ENCODE measurements at places on chromosomes 16 and 17.

DNA sequence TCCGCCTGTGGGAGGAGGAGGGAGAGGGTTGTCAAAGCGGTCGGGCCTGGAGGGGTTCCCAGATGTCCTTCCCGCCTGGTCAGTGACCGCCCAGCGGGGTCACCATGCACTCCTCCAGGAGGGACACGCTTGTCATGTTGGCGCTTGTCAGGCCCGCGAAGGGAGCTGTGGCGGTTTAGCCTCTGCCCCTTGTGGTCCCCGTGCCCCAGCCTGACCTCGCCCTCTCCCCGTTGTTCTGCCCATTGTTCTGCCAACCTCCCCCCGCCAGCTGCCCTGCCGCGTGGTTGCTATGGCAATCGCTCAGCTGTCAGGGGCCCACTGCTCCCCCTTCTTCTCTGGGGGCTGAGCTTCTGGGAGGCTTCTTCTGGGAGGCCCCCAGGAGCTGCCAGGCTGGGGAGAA is 146.4 kb upstream of the CIBAR2 start:
- DNase-seq: no peak

- no peak for DNase-seq
Observed at GRCh38 chr17:78342449-78343186, 17.3 kb downstream of the SOCS3 start.

DNA sequence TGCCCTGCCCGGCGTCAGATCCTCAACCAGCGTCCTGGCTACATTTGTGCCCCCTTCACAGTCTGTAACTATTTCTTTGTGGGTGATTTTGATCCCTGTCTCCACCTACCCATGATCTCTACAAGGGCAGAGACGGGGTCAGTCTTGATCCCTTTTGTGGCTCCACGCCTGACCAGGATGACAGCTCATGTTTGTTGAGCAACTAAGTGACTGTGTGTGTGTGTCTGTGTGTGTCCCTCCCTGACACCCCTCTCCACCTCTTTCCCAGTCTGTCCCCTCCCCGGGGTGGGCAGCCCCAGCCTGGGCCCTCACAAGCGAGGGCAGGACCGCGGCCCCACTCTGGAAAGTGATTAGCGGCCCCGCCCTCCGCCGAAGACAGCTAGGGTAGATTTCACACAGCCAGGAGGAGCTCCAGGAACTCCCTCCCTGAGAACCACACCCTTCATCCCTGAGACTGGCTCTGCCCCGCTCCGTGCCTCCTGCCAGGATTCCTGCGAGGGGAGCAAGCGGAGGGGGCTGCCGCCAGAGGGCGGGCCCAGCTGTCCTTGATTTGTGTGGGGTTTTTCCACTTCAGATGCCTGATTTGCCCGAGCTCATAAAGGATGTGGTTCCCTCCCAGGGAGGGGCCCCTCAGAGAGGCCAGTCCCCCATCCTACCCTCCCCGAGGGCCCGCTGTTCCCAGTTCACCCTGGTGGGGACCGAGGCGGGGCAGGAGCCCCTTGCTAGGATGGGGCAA is 5.3 kb upstream of the HS3ST6 start:
- DNase-seq: no peak

- DNase-seq: peak; percentile 42
Observed at GRCh38 chr17:74730491-74731346, 6.3 kb upstream of the RAB37 start.

GRCh38 chr16:73171380-73171779 is 123.5 kb upstream of the ZFHX3 start:
- no peak for DNase-seq

DNA sequence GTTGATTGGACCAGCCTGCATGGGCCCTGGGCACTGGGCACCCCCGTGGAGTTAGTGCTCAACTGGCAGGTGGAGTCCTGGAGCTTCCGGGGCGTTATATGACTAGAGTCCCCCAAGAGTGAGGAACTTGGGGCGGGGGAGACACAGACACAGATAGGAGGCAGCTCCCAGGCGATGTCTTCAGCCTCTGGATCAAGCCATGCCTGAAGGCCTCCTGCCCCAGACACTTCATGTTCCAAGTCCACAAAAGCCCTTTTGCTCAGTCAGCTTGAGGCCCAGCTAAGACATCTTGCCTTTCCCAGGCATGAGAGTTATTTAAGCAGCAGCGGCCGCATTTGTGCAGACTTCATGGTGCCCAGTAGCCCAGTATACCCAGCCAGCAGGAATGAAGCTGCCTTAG is 136.6 kb upstream of the CIBAR2 start:
- DNase-seq: no peak

DNA sequence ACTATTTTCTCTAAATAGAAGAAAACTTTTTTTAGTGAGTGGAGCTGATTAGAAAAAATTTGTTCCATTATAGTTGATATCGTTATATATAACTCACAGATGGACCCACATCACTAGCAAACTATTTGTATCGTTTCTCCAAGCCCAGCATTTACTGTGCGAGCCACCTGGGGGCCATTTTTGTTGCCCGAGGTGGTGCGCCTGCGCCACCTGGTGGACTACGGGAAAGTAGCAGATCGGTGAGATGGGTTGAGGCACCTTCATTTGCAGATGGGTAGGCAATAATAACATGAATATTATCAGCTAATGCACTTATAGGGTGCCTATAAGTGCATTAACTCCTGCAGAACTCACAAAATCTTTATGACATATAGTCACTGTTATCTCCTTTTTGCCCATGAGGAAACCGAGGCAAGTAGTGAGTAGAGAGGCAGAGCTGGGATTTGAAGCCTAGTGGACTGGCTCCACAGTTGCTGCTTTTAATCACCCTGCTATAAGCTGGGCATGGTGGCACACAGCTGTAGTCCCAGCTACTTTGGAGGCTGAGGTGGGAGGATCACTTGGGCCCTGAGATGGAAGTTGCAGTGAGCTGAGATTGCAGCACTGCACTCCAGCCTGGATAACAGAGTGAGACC is 23.2 kb upstream of the NTN1 start:
- DNase-seq: peak; percentile 52

DNA sequence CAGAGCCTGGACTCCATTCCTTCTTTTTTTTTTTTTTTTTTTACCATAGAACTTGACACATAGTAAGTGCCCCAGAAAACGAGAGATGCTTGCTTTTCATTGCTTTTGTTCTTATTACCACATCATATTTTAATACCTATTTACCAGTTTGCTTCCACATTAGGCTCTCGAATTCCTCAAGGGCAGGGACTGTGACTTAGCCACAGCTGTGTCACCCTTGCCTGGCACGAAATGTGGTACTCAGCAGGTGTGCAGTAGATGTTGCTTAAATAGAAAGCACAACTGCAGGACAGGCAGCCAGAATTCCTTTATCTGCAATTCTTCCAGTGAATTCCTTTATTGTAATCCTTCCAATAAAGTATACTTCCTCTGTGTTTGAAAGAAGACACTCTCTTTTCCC is 393.0 kb downstream of the HAPSTR1 start:
- no peak for DNase-seq

- DNase-seq: no peak
Observed at GRCh38 chr16:54447576-54448440, 161.2 kb upstream of the IRX3 start.

DNA sequence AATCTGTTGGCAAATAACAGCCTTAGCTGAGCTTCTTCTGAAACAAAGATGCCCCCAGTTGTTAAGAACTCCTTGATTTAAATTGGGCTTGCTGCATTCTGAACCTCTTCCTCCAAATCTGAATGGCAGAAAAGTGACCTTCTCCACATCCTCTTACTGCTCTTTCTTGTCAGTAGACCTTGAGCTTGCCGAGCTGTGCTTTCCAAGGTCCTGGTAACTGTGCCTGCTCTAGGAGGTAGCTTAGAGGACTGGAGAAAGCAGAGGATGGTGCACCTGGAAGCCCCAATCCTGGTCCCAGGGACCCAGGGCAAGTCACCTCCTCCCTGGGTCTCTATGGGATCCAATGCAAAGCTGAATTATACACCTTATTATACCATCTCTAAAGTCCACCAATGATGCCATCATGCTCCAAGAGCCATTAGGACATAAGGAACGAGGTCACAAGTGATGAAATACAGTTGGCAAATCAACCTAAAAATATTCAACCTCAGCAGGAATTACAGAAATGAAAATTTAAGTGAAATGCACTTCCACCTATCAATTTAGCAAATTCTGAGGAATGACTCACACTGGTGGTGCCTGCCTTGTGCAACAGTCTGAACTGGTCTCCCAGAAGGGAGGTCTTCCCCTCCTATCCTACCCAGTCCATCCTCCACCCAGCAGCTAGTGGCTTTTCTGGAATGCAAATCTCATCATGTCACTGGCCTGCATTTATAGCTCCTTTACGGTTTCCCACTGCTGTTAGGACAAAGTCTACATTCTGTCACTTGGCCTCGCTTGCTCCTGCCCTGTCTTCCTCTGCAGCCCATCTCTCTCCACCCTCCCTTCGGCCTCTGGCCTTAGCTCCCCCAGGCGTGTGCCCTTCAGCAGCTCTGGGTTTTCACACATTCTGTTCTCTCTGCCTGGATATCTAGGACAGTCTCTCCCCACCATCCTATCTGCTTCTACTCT is 36.6 kb downstream of the TOM1L2 start:
- no peak for DNase-seq

- DNase-seq: no peak
Observed at GRCh38 chr17:60577147-60577915, 22.7 kb upstream of the PPM1D start.

GRCh38 chr17:8268550-8269298 is 19.6 kb downstream of the PFAS start:
- no peak for DNase-seq

DNA sequence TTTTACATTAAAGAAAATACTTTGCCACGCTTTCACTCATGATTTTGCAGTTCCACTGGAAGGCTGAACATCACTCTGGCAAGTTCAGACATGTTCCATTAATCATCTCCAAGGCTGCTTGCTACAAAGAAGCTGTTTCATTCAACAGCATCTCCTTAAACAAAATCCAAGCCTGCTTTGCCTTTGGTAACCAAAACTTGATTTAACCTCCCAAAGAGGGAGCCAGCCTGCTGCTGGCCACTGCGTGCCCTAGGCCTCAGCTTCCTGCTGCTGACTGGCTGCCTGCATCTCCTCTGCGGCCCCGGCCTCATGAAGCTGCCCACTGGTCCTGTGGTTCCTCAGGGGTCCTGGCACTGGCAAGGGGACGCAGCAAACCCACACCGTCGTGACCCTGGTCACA is 31.8 kb downstream of the ANKRD11 start:
- DNase-seq: no peak

DNA sequence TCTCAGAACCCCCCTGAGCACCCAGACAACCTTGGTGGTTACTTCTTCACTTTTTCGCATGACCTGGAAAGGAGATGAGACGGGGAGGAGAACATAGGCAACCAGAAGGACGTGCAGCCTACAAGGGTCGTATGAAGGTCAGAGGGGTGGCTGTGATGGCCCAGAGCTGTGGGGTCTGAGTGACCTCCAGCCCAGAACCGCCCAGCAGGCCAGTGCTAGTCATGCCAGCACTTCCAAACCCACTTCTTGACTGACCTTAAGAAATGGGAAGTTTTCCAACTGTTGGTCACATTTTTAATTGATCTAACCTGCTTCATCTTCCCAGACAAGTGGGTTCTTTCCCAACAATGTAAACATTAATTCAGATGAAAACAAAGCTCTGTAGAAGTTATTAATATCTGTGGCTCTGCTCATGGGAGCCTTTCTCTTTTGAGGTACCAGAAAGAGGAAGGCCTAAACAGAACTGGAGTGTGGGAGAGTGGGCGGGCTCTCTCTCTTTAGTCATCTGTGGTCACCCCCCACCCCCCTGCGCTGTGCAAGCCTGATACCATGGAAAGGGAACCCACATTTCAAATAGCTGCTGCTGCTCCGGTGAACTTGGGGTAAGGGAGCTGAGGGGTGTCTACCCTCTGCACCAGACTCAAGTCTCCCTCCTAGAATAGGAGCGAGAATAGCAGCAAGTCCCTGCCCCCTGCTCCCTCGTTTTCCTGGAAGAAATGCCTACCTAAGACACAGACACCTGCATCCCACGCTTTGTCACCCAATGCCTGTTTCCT is 101.6 kb downstream of the RAB11FIP4 start:
- DNase-seq: peak; percentile 64

- DNase-seq: no peak
Observed at GRCh38 chr16:84055366-84055765, 12.8 kb upstream of the SLC38A8 start.

GRCh38 chr16:7270823-7271222 is 61.8 kb upstream of the RBFOX1 start:
- DNase-seq: no peak

GRCh38 chr16:28596115-28596630 is 677 bp downstream of the SULT1A2 start:
- DNase-seq: no peak

- no peak for DNase-seq
Observed at GRCh38 chr16:74926805-74927204, 58.1 kb downstream of the WDR59 start.

GRCh38 chr17:79413611-79414010 is 197.2 kb downstream of the RBFOX3 start:
- DNase-seq: no peak

DNA sequence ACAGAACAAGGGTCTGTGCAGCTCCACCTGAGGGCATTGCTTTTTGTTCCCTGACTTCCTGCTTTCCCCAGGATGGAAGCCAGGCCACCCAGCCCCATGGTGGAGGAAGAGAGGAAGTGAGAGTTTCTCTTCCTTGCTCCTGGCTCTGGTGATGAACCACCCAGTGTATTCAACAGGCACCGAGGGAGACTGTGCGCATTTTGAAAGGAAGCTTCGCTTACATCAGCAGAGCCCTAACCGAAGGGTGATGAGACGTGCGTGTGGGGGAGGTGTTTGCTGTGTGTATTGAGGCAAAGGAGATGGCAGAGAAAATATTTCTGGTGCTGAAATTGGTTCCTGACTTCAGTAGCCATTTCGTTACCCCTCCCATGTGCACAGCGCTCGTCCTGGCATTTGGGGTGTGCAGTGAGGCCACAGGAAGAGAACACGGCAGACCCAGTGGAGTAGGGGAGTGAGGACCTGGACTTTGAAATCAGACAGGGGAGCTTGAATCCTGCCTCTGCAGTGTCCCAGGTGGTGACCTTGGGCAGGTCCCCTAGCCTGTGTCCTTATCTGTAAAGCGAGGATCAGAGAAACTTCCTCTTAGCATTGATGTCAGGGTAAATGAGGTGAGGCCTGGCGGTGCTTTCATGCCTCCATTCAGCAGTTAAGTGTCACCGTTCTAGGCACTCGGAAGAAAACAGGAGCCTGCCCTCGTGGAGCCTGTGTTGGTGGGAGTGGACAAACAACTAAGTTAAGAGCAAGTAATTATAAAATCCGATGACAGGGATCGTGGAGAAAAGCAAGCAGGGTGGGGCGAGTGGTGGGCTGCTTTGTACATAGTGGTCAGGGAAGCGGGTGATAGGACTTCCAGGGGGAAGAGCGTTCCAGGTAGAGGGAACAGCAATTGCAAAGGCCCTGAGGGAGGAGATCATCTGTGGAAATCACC is 7.4 kb downstream of the CMIP start:
- DNase-seq: no peak

DNA sequence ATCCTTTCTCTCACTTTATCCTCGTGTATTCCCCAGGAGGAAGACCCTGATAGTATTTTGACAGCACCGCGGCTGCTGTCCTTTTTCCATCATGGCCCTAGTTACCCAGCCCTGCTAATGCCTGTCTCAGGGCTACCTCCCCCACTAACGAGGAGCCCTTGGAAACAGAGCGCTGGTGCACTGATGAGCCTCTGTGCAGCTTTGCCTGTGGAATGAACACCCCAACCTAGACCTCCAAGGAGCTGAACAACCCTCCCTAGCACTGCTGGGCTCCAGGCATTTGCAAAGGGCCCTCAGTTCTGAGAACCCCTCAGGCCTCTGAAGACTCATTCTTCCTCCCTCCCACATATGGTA is 23.3 kb upstream of the CCL1 start:
- DNase-seq: no peak

GRCh38 chr17:43043307-43043706 is 18.3 kb downstream of the RND2 start:
- no peak for DNase-seq

- DNase-seq: no peak
Observed at GRCh38 chr17:76493505-76494167, 7.6 kb downstream of the RHBDF2 start.

GRCh38 chr16:56657555-56658326 is at the start of gene MT1F:
Gene MT1F, plus strand, starts transcription at chr16:56657959. Its CDS starts 100 bp downstream, at chr16:56658059.
- DNase-seq: peak; percentile 44

All from stimulated activated CD8-positive, alpha-beta memory T cell treated with anti-CD3 and anti-CD28 coated beads, Interleukin-15, amount 100 ng/mL, for 4 hours (primary cell).